ENCODE measurements at places on chromosomes 4 and X.

DNA sequence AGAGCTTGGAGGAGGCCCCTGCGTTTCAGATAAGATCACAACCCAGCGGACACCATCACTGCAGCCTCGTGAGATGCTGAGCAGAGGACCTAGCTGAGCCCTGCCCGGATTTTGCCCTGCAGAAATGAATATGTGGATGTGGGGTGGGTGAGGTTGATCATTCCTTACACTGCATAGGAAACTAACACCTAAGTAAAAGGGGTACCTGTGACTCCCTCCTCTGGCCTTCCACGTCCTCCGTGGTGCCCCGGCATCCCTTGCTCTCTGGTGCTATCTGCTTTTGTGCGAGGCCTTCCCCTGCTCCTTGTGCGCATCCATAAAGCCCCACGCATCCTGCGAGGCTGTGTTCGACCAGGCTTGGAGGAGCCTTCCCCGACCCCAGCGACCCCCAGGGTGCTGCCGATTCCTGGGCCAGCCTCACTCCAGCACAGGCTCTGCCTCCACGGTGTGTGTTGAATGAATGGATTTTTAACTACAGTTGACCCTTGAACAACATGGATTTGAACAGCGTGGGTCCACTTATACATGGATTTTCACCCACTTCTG, 25.6 kb upstream of the GPR78 start:
- DNase-seq, result no peak

DNA sequence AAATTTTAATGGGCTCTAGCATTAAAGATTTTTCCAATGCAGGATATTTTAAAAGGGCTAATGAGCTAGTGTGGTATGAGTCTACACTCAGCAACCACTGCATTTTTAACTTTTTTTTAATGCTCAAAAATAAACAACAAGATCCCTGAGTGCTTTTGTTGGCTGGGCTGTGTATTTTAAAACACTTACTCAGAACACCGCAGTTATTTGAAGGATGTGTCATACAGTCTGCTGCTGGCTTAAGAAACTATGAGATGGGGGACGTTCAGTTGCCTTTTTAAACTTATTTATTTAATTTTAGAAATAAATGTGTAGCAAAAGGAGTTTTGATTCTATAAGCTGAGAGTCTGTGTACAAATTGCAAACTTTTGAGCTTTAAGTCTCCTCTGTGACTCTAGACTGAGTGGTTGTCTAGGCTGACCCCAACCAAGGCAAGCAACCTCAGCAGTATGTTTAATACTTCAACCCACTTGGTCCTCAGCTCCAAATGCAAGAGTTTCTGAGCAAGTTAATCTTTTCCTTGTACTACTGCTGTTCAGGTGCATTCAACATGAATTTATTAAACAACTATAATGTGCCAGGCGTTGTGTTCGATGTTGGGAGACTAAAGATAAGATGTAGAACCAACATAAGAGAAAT, 278.6 kb upstream of the DIPK2B start:
- no peak for DNase-seq

DNA sequence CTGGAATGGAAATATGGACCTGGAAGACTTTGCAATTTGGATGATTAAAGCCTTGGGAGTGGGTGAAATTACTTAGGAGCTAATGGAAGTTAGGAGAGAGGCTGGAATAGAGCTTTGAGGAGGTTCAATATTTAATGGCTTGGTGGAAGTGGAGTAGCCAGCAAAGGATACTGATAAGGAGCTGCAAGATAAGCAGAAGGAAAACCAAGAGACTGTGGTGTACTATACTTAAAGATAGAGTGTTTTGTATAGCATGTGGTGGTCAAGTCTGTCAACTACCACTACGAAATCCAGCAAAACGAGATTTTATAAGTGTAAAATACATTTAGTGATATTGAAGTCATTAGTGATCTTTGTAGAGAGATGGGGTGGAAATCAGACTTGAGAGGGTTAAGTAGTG, 54.0 kb upstream of the TMLHE start:
- DNase-seq, result no peak

- DNase-seq, result no peak
Observed at GRCh38 chrX:131650637-131651410, 107.0 kb downstream of the OR13H1 start.

DNA sequence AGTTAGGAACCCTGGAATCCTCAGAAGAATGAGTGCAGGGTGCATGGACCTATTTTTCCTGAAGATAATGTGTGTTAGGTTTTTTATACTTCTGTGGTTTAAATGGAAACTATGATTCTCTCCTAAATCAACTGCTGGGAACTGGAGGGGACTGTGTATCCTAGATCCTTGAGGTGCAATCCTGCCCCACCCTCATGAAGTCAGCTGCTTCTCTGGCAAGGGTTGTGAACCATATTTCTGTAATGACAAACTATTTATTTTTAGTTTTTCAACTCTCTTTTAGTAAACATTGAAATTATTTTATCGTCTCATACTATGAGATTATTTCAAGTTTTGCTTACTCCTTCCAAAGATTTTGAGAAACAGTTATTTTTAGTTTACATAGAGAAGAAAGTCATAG, 25.8 kb upstream of the VEGFC start:
- no peak for DNase-seq

DNA sequence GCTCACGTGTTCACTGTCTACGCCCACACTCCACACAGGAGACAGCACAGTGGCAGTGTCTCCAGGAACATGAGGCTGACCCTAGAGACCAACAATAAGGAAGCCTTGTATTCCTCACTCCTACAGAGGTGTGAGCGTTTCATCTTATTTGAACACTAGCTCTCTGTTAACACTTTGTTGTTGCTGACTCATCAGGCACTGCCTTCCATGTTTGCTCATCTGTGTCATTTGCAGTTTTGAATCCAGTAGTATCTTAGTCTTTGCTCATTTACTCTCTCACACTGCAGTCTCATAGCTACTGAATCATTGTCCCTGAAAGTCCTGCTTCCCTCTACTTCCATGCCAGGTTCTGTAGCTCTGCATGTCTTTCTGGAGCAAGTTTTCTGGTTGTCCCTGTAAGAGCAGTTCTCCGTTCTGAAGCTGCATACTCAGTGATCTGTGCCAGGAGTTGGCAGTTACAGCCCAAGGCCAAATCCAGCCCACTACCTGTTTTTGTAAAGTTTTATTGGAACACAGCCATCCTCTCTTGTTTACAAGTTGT, 80.3 kb upstream of the DCLK2 start:
- no peak for DNase-seq
